ENCODE measurements at places on chromosomes 5 and 9.

- no peak for DNase-seq
These were observed 96.7 kb upstream of the MAMDC2 start for GRCh38 chr9:69946800-69947437.

GRCh38 chr5:36073595-36074216 lies 7.0 kb upstream of the UGT3A2 start:
- DNase-seq: no peak

DNA sequence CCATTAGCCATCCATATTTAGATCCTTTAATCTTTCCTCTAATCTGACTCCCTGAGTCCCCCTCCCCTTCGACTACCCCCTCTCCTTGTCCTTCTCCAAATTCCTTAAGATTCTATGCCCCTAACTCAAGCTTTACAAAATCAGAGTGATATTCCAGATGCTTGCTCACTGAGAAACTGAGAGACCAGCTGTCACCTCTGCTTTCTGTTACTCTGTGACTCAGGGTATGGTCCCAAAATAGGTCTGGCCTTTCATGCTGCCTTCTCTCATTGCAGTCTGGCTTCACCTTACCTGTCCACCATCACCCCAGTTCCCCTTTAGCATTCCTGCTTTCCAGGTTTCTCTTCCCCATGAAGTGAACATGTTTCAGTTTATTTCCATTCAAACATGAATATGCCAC lies 383.3 kb upstream of the SLC30A5 start:
- DNase-seq: no peak

DNA sequence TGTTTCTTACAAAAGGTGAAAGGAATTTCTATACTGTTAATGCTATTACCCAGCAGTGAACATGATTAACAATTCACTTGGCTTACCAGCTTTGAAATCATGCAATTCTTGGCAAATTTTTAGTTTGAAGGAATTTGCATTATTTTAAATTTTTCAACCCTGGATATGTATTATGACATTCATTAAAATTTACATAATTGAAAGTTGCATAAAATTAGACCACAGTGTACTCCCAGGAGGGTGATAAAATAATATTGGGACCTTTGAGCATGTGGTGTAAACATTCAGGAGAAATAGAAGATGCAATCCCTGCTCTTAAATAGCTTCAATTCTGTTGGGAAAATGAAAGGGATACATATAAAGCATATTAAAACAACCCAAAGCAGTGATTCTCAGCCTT lies 412.2 kb upstream of the SGCD start:
- DNase-seq: no peak

GRCh38 chr9:138103111-138103848 lies 225.7 kb downstream of the CACNA1B start:
- DNase-seq: no peak

DNA sequence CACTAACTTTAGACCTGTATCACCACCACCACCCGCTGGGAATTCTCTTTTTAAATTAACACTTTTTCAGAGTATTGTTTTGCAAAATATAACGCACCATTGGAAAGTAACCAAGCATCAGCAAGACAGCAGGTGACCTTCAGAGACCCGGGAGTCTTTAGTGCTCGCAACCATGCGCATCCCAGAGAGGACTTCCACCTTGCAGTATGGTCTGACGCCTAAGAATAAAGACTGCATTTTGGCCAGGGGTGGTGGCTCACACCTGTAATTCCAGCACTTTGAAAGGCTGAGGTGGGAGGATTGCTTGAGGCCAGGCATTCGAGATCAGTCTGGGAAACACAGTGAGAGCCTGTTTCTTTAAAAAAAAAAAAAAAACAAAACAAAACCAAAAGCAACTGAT lies 113.8 kb downstream of the MED27 start:
- DNase-seq: no peak

GRCh38 chr5:2575292-2575691 lies 176.2 kb downstream of the IRX2 start:
- DNase-seq: no peak

DNA sequence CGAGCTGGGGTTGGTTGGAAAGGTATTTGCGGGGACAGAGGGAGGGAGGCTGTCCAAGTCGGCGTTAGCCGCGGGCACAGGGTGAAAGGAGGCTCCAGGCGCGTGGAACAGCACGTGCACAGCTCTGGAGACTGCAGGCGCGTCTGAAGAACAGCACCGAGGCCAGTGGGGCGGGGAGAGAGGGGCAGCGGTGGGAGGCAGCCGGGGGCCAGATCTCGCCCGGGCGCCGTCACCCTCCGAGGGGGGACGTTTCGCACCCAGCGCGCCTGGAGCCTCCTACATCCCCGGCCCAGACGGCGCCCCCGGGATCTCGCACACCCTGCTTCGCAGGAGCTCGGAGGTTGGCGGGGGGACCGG lies 79.6 kb downstream of the NTNG2 start:
- DNase-seq: no peak

DNA sequence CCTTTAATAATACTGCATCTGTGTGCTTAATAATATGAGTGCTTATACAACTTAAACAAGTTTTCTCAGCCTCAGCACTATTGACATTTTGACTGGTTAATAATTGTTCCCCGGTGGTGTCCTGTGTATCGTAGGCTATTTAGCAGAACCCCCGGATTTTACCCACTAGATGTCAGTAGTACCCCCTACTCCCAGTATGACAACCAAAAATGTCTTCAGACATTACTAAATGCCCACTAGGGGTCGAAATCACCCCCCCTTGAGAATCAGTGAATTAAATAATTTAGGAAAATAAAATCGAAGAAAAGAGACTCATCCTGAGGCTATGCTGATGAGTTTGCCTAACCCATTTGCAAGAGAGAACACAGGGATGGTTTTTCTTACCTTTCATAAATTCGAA lies 166.3 kb downstream of the ATP10B start:
- DNase-seq: no peak

DNA sequence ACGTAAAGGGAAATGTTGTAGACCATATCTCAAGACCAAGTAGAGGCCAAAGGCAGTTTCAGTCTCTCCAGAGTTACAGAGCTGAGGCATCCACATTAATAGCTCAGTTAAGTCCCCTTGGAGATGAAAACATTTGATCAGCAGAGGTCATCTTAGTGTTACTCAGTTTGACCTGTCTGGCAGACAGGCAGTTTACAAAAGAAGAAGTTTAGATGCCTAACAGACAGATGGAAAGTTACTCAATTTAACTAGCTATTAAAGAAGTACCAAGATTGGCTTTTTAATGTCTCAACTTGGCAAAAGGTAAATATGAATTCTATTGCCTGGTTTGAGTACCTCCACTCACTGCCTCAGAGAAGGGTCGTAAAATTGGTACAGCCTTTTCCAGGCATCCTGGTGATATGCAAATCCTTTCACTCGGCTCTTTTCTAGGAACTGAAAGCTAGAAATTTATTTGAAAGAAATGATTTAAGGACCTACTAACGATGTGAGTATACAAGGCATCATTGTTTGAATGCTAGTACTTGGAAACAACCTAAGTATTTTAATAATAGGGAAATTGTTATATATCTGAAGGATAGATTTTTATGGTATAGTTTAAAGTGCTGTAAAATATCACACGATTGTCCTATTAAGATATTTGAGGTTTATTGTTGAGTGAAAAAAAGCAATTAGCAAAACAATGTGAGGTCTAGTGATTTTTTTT lies 14.8 kb downstream of the ACO1 start:
- DNase-seq: no peak

- peak; percentile 73 for DNase-seq
These were observed 39.9 kb downstream of the MOCS2 start for GRCh38 chr5:53069626-53070025.

DNA sequence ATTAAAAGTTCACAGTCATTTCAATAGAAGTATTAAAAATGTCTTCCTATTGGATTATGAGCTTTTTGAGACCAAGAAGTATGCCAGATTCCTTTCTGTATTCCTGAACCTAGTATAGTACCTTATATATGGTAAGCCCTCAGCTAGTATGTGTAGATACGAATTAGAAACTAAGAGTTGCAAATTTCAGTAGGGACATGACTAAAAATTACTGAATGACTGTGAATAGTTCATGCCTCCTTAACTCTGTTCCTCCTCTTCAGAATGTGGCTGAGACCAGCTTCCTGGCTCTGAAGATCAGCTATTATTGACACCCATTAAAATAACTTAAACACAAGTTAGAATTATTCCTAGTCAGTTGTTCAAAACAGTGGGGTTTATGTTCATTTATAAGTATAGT lies 19.7 kb downstream of the KDM3B start:
- DNase-seq: no peak

- no peak for DNase-seq
These were observed 81.5 kb upstream of the MSX2 start for GRCh38 chr5:174642816-174643405.

DNA sequence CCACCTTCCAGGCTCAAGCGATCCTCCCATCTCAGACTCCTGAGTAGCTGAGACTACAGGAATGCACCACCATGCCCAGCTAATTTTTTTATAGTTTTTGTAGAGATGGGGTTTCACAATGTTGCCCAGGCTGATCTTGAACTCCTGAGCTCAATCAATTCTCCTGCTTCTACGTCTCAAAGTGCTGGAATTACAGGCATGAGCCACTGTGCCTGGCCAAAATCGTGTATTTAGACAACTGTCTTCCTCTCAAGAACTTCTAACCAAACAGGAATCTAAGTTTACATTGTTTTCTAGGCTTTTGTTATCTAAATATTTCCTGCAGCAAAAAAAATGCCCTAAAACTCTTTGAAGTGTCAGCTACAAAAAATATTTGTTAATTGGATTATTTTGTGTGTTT lies 78.8 kb downstream of the NLN start:
- DNase-seq: no peak

DNA sequence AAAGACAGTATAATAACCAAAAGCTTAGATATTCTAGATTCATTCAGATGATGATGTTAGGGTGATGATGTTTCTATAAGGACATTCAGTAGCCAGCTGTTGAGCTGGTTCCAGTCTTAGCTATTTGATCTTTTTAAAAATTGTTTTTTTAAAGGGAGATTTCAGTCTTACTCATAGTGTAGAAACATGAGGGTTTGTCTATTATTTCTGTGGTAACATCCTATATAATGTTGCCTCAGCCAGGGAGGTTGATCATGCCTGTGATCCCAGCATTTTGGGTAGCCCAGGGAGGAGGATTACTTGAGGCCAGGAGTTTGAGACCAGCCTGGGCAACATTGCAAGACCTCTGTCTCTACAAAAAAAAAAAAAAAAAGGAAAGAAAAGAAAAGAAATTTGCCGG lies 167.8 kb downstream of the DOCK2 start:
- no peak for DNase-seq

DNA sequence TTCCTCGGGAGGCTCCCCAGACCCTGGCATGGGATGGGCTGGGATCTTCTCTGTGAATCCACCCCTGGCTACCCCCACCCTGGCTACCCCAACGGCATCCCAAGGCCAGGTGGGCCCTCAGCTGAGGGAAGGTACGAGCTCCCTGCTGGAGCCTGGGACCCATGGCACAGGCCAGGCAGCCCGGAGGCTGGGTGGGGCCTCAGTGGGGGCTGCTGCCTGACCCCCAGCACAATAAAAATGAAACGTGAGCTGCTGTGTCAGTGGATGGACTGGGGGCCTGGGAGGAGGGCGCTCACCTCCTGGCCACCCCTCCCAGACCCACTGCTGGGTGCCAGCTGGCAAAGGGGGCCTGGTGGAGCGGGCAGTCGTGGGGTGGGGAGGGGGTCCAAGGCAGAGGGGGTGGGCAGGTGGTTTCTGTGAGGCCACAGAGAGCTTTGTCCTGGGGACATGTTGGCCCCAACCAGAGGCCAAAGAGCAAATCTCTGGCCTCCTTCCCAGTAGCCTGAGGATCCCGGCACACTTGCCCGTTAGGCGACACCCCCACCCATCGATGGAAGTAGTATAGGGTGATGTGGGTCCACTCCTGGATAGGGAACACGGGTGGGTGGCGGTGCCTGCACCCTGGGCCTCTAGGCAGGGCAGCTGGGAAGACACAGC lies 9.8 kb downstream of the EGFL7 start:
- DNase-seq: no peak

DNA sequence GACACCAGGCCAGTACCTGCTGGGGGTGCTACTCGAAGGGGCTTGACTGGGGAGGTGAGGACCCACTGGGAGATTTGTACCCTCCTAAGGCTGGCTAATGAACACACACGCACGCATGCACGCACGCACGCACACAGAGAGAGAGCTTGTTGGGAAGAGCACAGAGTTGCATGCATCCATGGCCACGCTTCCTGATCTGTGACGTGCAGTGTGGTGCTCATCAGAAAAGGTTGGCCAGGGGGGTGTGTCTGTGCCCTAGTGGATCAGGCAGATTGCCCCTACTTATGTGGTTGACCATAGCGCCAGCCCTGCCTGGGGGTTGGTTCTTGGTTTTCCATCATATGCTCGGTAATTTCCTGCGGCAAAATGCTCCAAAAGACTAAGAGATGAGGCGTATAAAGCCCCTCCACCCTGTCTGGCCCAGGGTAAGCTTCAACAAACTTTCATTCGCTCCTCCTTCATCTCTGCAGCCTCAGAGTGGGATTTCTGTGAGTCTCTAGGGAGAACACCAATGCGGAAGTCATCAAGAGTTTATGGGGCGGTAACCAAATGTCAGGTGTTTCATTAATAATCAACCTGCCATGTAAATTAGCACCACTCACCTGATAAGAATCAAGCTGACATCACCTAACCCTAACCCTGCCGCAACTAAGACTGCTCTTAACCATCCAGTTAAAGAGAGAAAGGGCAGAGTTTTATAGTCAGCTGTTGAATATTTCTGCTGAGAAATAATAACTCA lies 8.0 kb upstream of the GFI1B start:
- DNase-seq: no peak

- DNase-seq: peak; percentile 42
These were observed 433.4 kb upstream of the BRINP1 start for GRCh38 chr9:119802621-119803020.

GRCh38 chr9:27126670-27127069 lies 17.6 kb downstream of the TEK start:
- DNase-seq: peak; percentile 66

- no peak for DNase-seq
These were observed 148.5 kb downstream of the ISOC1 start for GRCh38 chr5:129243039-129243438.

DNA sequence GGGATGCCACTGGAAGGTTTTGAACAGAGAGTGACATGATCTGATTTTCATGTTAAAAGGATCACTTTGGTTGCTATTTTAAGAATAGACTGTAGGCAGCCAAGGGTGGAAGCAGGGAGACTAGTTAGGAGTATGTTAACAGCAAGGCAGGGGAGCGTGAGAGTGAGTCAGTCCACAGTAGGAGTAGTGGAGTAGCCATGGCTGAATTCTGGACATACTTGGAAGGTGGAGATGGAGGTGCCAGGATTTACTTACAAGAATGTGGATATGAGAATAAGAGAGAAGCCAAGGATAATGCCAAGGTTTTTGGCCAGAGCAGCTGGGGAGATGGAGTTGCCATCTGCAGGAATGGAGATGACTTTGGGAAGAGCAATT lies 118.8 kb downstream of the GALNT10 start:
- no peak for DNase-seq
